ENCODE measurements at places on chromosomes 3 and 15.

GRCh38 chr3:77038468-77038929, 1.4 kb upstream of the ROBO2 start:
- peak; percentile 57 for DNase-seq

DNA sequence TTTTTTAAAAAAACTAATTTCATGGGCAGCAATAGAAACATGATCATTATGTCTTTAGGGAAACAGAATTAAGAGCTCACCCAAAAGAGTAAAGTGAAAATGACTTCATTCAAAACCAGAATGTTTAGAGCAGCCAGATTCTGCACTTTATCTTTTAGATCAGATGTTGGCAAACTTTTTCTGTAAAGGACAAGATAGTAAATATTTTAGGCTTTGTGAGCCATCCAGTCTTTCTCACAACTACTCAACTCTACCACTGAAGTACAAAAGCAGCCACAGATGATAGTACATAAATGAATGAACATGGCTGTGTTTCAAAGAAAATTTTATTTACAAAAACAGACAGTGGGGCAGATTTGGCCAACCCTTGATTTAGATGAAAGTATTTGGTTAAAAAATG, 84.5 kb downstream of the SETD2 start:
- DNase-seq = no peak

DNA sequence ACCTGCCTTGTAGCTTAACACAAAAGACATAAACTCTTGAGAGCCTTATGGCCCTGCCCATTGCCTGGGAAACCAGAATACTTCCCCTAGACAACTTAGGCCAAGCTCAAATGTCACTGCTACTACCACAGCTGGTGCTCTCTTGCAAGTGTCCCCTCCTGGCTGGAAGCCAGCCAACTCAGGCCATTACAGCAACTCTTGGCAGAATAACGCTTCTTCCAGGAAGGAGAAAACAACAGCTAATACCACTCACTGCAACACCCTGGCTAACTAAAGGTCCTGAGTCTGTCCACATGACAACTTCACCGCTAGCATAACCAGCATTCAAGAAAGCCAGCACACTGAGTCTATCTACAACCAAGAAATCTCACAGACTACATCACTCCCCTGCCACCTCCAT, 5.1 kb upstream of the B4GALT4 start:
- peak; percentile 23 for DNase-seq

- no peak for DNase-seq
Measured at GRCh38 chr3:73734211-73735089, 109.7 kb upstream of the PDZRN3 start.

DNA sequence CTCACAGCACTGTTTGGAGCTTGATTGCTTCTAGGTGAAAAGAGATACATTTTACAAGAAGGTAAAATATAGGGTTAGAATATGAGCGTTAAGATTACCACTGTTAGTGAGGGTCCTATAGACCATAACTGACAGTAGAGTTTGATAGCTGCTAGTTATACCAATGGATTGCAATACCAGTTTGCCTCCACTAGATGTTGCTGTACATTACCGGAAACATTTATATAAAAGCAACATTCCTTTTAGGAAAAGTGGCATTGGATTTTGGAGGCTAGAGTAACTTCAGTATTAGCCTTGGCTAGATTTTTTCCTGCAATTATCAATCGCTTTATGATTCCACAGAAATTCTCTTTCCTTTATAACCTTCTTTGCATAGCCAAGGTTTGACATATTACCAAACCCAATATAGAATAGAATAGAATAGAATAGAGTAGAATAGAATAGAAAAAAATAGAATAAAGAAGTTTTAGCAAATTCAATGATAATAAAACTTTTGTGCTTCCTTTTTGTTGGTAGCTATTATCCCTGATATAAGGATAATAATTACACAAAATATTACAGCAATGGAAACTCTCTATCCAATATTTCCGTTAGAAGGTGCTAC, 1093.6 kb upstream of the ALCAM start:
- no peak for DNase-seq

- DNase-seq = no peak
Measured at GRCh38 chr3:120410541-120410940, 40.3 kb downstream of the FSTL1 start.

GRCh38 chr3:39103324-39103693, 4.1 kb downstream of the GORASP1 start:
- no peak for DNase-seq

GRCh38 chr3:149593418-149594160, 64.2 kb downstream of the WWTR1 start:
- DNase-seq = no peak

- no peak for DNase-seq
Measured at GRCh38 chr3:128933213-128933921, 53.9 kb downstream of the ACAD9 start.

DNA sequence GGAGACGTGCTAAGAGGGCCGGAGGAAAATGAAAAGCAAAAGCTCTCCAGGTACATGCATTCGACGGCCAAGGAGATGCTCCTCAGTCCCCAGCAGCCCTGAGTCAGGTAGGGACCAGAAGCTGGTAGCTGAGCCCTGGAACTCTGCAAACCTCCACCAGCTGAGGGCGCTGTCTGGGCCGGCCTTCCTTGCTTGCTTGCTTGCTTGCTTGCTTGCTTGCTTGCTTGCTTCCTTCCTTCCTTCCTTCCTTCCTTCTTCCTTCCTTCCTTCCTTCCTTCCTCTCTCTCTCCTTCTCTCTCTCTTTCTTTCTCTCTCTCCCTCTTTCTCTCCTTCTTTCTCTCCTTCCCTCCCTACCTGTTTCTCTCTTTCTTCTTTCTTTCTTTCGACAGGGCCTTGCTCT, 94.6 kb upstream of the RASGRF1 start:
- peak; percentile 6 for DNase-seq

GRCh38 chr15:70308011-70308734, 210.5 kb upstream of the TLE3 start:
- no peak for DNase-seq

DNA sequence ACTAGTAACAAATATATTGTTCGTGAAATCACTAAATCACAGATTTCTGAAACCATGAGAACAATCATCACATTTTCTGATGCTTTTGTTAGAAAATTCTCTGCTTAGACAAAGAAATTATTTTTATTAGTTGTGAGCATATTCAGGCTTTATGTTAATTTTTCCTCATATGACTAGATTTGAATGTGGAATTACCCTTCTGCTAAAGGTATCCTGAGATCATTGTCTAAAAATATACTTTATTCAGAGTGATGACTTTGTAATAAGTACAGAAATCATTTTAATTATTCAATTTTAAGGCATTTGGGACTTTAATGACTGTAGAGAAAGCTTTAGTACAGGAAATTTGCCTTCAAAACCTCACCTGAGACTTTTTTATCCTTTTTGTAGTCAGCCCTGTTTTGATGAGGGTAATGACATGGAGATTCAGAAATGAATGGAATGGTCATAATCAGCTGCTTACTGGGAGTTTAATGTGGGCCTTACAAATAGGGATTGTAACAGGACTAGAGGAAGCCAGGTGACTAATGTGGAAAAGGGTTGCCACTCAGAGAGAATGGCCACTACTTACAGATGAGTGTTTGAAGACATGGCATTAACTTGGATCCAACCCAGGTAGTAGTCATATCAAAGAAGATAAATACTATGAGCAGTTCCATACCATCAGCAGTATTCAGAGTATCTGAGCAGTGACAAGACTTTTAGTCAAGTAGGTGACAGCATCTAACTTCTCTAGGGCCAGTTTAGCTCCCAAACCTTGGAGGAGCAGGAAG, 148.3 kb downstream of the MBNL1 start:
- no peak for DNase-seq

DNA sequence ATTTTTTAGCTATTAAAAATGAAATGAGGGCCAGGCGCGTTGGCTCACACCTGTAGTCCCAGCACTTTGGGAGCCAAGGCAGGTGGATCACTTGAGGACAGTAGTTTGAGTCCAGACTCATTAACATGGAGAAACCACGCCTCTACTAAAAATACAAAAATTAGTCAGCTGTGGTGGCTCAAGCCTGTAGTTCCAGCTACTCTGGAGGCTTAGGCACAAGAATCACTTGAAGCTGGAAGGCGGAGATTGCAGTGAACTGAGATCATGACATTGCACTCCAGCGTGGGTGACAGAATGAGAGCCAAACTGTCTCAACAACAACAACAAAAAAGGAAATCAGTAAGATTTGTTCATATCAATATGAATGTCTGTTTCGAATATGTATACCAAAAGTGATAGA, 517.1 kb downstream of the ROBO1 start:
- no peak for DNase-seq

DNA sequence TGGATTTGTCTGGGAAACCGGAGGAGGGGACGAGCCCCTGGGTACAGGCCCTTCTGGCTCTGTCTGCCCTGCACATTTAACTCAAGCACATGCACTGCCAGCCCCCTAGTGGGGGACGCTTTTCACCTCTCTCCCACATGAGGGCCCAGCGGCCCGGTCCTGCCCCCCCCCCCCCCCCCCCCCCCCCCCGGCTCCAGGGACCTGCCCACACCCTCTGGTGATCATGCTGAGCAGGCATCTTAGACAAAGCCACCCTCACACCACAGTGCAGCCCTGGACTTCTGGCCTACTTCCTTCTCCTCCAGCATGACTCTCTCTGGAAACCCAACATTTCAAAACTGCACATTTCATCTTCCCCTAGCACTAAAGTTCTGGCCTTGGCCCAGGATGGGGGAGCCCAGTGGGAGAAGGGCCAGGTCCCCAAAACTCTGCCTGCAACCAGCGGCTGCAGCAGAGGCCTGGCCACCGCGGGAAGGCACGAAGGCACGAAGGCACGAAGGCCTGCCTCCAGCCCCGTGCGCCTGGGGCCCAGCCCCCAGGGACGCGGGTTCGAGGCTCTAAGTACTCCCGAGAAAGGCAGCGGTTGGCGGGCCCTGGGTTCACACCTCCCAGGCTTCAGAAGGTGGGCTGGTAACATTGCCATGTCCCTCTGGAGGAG, 14.1 kb downstream of the KLF15 start:
- peak; percentile 38 for DNase-seq

DNA sequence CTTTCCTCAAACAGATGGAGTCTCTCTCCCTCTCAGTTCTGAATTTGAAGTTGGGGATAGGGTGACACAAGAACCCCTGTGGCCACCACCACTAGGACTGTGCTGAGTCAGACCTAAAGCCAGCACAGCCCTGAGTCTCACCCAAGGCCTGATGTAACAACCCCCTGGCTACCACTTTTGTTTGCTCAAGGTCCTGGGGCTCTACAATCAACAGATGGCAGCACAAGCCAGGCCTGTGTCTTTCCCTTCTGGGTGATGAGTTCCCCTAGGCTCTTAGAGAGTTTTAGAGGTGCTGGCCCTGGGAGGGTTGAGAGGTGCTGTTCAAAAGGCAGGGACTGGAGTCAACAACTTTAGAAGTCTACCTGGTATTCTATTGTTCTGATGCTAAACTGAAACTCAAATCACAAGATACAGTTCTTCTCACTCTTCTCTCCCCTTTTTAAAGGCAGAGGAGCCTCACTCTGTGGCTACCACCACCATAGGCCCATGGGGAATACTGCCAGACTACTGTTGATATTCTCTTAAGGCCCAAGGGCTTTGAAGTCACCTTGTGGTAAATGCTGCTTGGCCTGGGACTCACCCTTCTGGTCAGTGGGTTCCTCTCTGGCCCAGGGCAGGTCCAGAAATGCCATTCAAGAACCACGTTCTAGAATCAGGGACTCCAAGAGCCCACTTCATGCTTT, 6.5 kb downstream of the OR5K4 start:
- DNase-seq = no peak

DNA sequence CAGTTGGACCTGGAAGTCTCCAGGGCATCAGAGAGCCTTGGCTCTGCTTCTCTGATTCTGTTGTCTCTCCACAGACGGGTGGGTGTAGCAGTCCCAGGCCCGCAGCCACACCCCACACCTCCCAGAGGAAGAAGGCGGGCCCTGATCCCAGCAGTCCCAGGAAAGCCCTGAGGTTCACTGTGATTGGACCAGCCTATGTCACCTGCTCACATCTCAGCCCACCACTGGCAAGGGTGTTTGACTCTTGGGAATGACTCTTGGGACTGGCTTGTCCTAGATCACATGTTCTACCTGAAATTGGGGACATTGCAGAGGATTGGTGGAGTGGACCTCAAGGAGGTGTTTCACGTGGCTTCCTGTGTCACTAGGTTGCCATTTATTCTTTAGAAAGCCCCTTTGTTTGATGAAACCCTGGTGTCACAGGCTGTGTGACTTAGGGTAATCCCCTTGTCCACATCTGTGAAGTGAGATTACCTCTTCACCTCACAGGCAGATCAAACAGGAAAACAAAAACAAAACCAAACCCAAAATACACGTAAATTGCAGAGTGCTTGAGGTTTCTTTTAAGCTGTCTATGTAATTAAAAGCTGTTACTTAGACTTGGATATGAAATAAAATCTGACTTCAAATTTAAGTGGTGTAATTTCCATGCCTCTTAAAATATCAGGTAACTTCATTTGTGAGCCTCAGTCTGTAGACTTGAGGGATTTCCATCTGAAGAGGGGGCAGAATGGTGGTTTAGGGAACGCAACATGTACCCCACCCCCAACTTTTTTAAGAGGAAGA, 26.7 kb downstream of the FLNB start:
- DNase-seq = no peak

- no peak for DNase-seq
Measured at GRCh38 chr3:30804984-30805383, 89.5 kb downstream of the GADL1 start.

DNA sequence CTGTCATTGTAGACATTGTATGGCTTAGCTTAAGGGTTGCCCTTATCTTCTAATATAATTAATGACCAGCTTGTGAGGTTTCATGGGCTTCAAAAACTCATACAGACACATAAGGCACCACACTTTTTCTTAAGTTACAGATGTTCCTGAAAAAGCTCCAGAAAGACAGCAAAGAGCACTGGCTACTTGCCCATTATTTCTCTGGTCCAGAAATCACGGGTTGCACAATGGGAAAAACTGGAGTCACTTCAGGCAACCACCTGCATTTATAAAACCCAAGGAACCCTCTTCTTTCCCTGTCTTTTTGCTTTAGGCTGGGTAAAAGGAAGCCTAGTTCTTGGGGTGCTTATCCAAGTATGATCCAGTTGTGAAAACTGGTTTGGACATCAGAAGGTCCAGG, 2.3 kb upstream of the COL6A6 start:
- DNase-seq = no peak

DNA sequence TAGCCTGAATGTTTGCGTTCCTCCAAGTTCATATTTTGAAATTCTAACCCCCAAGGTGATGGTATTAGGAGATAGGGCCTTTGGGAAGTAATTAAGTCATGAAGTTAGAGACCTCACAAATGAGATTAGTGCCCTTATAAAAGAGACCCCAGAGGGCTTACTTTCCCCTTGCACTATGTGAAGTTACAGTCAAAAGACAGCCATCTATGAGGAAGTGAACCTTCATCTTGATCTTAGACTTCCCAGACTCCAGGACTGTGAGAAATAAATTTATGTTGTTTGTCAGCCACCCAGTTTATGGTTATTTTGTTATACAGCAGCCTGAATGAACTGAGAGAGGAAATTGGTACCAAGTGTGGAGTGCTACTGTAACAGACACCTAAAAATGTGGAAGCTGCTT, 74.4 kb downstream of the DAPK2 start:
- DNase-seq = peak; percentile 2

DNA sequence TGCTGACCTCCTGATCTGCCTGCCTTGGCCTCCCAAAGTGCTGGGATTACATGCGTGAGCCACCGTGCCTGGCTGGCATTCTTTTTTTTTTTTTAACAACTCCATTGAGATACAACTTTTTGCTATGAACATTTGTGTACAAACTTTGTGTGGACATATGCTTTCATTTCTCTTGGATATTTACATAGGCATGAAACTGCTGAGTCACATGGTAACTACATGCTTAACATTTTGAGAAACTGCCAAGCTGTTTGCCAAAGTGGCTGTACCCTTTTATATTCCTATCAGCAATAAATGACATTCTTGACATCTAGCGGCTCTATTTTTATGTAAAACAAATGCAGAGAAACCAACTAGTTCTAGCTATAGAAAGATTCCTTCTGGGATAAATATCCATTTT, 8.7 kb upstream of the YEATS2 start:
- no peak for DNase-seq
